Stimulated activated naive CD4-positive, alpha-beta T cell (primary cell): ENCODE measurements at places on chromosomes 7 and 10.

DNA sequence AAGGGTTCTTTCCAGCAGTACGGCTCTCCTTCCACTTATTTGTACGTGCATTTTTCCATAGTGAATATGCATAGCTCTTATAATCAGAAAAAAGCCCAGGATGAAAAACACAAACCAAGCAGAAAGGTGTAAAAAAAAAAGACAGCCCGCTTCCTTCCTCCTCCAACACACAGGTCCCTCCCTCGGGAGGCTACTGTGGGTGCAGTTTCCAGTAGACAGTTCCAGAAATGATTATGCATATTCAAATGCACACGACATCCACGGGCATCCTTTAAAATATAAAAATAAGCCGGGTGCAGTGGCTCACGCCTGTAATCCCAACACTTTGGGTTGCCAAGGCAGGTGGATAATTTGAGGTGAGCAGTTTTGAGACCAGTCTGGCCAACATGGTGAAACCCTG lies 59.9 kb downstream of the TNRC18 start:
- DNase-seq = no peak

DNA sequence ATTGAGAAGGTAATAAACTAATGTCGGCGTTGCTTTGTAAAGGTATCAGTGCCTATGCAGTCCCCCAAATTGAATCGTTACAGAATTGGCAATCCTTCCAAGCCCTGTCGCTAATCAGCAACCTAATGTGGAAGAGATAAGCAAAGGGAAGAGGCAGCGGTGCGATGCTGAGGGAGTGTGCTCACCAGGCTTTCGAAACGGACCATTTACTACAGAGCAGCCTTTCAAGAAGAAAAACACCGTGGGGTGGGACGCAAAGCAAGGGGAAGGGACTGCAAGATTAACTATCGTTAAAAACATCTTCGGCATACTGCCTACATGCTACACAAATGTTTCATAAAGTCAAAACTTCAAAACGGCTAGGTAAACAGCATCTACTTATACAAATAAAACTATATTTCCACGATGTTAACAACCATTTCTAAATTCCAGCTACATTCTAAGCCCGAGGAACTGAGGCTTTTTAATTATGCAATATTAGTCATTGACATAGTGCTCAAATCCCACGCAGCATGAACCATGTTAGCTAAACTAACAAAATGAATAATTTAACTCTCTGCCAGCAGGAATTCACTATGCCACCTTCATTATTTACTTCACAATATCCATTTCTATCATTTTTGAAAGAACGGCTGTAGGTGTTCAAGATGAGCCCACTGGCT lies 85.2 kb downstream of the CHCHD3 start:
- no peak for DNase-seq

DNA sequence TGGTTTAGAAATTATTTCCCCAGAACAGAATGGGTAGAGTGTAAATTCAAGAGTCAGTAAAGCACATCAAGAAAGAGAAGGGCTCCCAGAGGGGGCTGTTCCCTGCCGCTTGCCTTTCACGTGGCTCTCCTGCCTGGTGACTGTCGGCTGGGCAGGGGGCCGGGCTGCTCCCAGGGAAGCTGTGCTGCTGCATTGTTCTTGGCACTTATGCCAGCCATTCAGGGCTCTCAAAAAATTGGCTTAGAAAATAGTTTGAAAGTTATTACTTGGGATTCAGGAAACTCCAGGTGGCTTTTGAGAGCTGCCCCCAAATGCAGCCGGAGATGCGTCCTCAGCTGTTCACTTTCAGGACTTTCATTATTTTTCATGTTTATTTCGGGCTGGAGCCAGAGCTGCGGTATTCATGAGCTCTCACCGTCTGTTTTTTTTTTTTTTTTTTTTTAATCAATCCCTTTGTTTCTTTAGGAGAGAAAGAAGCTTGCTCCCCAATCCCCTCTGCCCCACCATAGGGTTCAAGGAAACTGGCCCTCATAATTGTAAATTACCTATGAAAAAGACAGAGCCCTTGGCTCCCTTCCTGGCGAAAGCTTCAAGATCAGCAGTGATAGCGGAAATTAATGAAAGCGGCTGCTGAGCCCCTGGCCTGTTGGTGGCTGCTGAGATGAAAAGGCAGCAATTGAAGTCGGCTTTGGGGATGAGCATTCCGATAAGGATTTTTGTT lies 94.1 kb downstream of the SORCS3 start:
- DNase-seq = no peak

DNA sequence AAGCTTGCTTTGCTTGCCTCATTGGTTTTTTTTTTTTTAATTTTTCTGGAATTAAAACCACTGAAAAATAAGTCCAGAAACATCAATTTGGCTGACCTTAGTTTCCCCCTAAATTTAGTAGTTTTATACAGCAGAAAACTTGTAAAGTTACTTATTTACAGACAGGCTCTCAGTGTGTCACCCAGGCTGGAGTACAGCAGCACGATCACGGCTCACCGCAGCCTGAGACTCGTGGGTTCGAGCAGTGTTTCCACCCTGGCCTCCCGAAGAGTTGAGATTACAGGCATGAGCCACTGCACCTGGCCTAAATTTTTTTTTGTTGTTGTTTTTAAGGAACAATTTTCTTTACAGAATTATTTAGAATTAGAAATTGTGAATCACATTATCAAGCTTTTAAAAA lies 250.5 kb downstream of the SDK1 start:
- no peak for DNase-seq

- DNase-seq = no peak
Measured at GRCh38 chr7:110170841-110171240, 920.1 kb upstream of the LRRN3 start.

DNA sequence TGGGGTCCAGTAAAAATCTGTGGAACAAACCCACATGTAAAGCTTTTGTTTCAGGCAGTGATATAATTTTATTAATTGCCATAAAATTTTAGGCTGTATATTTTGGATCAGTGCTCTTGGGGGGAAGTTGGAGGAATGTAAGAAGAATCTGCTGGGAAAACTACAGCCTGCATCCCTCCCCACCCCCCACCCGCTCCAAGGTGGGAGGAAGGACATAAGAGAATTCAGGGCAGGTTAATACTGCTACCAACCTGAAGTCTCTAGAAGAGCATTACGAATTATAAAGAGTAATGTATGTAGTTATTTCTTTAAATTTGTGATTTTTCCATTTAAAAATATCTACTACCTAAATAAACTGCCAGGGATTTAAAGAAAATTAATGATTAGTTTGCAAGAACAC lies 47.2 kb upstream of the GPR37 start:
- DNase-seq = no peak

DNA sequence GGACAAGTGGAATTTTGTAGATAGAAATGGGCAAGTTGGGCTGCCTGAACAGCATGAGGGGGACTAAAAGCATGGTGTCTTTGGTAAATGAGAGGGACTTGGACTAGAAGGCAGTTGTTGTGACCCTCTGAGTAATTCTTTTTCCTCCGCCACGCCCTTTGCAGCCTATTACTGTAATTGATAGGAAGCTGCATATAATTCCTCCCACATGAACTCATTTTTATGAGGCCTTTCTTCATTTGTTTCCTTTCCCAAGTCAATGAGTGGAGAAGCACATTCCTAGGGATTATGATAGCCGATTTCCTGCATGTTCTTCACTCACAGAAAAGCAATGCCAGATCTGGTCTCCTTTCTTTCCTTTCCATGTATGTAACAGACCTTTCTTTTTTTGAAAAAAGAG lies 27.7 kb downstream of the ZSCAN25 start:
- no peak for DNase-seq
